ENCODE measurements at places on chromosomes 5 and 9.

DNA sequence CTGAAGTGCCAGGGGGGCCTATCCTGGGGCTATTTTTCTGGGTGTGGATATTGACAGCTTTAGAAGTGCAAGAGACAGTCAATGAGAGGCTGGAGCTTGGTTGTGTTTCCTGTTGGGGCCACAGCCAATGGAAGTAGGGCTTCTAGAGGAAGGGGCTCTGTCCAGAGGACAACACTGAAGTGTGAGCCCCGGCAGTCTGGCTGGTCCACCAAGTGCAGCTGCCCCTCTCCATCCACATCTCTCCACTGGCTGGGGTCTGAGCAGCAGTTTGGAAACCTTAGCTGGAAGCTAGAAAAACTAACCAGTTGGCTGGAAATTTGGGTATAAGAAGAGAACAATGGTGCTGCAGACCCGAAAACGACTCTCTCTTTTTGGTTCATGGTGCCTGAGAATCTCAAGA lies 64.3 kb upstream of the PSD2 start:
- DNase-seq: no peak

DNA sequence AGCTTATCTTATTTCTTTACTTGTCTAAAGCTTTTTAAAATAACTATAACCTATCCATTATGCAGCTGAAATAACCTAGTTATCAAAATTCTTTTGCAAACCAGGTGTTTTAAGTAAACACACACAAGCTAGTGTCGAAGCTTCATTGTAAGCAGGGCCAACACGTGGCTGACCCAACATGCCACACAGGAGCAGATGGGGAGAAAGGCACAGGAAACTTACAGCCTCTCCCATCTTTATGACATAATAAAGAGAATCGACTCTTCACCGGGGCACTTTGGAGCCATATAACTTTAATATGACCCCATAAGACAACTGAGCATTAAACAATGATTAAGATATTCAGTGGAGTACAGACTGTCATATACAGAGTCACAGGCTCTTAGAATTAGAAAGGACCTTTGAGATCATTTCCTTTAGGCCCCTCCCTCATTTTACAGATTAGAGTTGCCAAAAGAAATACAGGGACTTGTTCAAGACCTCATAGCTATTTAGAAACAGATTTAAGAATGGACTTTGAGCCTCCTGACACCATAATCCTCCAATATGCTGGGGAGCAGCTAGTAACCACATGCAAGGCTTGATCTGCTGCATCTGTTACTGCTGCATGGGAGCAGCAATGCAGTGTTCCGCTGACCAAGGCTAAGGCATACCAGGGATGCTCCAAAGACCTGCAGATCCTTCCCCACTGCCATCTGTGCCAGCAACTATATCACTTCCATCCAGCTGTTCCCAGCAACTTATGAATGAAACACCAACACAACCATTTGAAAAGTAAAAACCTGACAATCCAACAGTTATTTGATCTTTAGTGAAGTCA lies 75.4 kb downstream of the RASEF start:
- DNase-seq: no peak

DNA sequence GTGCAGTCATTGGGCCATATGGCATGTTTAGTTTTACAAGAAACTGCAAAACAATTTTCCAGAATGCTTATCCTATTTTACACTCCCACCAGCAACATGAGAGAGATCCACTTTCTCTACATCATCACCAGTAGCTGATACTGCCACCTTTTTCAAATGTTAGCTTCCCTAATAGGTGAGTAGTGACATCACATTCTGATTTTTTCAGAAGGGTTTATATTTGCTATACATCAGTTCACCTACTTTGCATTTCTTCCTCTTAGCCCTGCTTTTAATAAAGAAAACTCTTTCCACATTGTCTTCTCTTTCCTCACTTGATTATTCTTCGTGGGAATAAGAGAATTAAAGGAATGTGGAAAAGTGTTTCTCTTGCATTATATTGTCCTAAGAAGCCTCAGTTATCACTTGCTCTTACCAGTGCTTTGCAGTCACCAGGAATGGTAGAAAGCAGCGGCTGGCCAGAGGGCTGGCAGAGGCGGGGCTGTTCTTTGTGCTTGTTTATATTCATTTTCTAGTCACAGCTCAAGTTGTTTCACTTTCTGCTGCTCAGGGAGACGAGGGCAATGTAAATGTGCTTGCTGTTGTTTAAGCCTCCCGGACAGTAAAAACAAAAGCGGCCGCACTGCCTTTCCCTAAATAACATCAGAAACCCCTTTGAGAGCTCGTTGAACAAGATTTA lies 164.8 kb downstream of the HSD17B3 start:
- DNase-seq: no peak

- peak; percentile 59 for DNase-seq
These were observed 727 bp downstream of the RHOBTB3 start for GRCh38 chr5:95731571-95732554.

DNA sequence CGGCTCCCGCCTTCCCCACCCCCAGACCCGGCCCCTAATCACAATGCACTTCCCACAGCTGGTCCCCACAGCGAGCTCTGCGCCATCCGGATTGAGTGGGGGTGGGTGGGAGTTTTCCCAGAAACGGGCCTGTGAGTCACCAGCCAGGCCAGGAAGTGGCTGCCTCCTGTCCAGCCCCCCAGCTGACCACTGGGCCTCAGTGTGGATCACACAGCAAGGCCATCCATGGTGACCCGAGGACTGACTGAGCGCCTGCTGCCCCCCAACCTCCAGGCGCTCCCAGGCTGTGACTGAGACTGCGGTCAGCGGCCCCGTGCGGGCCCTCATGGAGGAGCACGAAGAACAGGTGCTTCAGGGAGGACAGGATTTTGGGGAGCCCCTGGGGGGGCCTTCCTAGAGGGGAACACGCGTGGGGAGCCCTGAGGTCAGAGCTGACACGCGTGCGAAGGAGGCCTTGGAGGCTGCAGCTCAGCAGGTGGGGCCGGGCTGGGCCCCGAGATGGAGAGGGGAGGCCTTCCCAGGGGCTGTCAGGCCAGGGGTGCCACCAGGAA lies 48.3 kb upstream of the EGFL7 start:
- DNase-seq: no peak

DNA sequence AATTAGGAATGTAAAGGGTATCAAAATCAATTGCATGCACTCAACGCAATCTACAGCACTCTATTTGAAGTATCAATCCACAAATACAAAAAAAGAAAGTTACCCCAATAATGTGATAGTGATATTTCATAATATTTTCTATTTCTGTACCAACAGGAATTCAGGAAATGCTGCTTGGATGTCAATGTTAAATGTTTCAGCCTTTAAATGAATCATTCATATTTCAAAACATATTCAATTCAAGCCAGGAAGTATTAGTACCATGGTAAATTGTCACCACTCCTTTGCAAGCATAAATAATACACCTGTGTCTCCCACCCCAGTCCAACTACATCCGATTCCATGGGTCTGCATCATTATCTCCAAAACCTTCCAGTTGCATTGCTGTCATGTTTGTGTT lies 1185.5 kb upstream of the CDH18 start:
- no peak for DNase-seq

- DNase-seq: no peak
These were observed 113.3 kb downstream of the MTREX start for GRCh38 chr5:55421074-55421529.

DNA sequence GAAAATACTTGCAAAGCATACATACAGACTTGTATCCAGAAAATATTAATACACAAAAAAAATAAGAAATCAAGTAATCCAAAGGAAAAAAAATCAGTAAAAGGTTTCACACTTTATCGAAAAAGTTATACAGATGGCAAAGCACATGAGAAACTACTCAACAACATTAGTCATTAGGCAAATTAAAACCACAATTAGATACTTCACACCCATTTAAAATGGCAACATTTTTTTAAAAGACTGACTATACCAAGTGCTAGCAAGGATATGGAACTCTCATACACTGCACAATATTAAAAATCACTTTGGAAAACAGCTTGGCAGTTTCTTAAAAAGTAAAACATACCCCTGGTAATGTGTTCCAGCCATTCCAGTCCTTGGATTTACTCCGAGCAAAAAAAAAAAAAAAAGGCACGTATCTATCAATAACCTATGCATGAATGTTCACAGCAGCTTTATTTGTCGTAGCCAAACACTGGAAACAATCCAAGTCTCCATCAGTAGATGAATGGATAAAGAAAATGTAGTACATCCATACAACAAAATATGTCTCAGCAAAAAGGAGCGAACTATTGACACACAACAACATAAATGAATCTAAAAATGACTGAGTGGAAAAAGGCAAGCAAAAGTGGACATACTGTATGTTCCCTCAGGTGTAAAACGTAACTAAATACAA lies 66.0 kb downstream of the GNAQ start:
- DNase-seq: no peak

GRCh38 chr5:40689438-40689837 lies 9.7 kb downstream of the PTGER4 start:
- peak; percentile 92 for DNase-seq

DNA sequence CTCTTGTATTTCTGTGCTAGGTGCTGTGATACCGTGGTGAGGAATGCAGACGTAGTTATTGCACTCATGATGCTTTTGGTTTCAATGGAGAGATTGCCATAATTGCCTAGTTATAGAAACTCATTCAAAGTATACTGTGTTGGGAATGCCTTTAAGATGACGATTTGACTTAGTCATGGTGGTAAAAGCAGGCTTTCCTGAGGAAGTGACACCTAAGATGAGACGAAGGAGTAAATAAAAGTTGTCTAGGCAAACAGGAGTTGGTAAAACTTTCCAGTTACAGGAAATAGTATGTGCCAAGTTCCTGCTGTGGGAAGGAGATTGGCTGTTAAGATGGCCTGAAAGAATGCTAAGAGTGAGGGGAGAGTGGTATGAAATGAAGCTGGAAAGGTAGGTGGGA lies 48.1 kb downstream of the FOCAD start:
- peak; percentile 32 for DNase-seq

GRCh38 chr5:92879806-92880543 lies 701.0 kb downstream of the NR2F1-AS1 start:
- no peak for DNase-seq

- no peak for DNase-seq
These were observed 13.5 kb upstream of the TUSC1 start for GRCh38 chr9:25691786-25692185.

DNA sequence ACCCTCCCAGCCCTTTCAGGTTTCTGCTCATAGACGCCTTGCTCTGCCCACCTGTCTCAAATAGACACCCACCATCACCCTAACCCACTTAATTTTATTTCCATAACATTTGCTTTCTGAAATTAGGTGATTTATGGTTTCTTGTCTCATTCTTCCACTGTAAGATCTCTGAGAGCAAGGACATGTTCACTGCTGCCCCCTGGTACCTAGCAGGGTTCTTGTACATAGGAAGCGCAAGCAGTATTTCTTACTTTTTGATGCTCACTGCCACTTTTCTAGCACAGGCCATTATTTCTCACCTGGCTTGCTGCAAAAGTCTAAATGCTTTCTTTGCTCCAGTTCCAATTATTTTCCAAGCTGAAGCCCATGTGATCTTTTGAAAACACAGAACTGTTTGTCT lies 16.8 kb downstream of the C9orf57 start:
- no peak for DNase-seq

DNA sequence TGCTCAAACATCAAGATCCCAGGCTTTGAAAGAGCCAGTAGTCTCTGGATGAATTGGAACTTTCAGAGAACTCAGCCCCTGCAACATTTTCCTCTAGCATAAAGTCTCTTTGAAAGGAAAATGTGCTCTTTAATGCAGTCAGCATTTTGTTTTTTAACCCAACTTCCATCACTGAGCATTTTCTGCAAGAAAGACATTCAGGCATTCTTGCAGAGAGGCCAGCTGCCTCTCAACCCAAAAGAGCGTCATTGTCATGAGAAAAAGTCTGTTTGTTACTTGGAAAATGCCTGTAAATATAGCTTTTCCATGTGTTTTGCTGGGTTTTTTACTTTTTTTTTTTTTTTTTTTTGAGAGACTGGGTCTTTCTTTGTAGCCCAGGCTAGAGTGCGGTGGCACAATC lies 225.0 kb downstream of the ADAMTSL1 start:
- no peak for DNase-seq

DNA sequence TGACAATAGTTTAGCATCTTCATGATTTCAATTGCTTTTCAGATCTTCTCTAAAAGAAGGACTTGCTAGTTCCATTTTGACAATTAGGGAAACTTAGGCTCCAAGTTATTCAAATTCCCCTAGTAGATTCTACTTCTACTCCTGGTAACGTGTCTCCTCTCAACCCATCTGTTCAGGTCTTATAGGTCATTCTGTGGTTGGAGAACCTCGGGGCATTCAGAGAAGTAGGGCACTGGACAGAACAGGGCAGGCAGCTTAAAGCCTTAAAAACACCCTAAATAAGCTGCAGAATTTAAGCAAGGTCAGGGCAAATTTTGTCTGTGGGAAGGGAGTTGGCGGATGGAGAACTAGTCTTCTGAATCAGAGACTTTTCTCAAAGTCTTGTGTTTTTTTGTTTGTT lies 132.4 kb downstream of the TMEM174 start:
- DNase-seq: no peak

DNA sequence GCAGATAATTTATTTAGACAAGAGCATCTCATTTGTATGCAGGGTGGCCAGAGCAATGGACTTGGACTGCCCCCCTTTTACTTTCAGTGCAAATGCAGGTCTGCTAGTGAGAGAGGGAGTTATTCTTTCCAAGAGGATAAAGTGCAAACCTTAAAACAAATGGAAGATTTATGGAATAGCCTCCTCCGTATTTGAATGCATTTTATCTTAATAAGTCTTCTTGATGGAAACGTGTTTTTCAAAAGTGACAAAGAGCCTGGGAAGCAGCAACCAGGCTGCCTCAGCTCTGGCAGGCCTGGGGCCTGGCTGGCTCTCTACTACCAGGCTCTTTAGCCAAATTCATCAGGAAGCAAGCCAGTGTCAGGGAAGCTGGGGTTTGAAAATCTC lies 6.8 kb downstream of the NR2F1 start:
- no peak for DNase-seq

DNA sequence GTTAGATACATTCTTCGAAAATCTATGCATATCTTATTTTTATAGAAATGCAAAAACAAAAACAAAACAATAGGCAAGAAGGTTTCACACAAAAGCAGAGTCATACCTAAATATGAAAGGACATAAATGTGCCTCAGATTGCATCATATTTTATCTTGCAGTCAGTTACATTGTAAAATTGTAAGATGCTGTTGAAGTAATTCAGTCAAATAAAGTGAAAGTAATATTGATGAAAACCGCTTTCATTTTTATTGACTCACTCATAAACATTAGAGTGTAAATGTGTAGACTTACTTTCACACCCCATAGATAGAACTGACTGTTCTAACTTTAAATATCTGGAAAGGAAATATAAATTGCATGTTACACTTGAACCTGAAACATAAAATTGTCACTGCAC lies 931.5 kb upstream of the NUDT12 start:
- DNase-seq: no peak

GRCh38 chr9:35114113-35114839 lies 1.4 kb downstream of the ATOSB start:
- DNase-seq: peak; percentile 57

DNA sequence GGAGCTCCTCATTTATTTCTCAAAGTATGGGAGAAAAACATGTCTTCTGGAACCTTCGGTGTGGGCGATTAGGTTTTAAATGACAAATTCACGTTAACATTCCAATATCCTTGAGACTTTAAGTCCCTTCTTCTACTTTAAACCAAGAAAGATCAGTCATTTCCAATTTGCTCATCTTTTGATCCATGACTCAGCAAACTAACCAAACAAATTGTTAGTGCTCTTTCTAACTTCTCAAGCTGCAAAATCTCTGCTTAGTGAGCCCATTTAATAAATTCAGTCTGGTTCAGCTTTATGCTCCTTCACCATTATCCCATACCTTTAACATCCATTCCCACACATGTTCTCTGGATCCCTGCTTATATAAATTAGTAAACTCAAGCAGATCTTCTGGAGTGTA lies 5.5 kb upstream of the CCDC180 start:
- DNase-seq: no peak

GRCh38 chr5:90446961-90447360 lies 27.6 kb downstream of the MBLAC2 start:
- DNase-seq: no peak

Measured in SW 1271 (cell line).